Mucosa of descending colon (tissue), 3 donors: ENCODE measurements at places on chromosomes 5 and 9.

DNA sequence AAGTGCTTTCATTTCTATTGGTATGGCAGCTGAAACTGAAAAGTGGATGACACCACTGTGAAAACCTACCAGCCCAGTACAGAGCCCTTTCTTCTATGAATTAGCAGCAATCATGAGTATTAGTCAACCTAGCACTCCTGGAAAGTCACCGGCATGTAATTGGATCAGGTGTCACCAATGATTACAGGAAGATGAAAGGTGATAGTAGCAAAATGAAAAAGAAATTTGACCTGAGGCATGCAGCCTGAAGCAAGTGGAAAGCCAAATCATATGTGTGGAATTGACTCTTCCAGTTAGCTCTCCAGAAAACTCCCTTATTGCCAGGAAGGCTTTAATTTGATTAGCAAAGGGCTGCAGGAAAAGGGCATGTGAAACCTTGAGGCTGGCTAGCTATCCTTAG is 81.2 kb upstream of the NAA35 start:
- no peak for DNase-seq

DNA sequence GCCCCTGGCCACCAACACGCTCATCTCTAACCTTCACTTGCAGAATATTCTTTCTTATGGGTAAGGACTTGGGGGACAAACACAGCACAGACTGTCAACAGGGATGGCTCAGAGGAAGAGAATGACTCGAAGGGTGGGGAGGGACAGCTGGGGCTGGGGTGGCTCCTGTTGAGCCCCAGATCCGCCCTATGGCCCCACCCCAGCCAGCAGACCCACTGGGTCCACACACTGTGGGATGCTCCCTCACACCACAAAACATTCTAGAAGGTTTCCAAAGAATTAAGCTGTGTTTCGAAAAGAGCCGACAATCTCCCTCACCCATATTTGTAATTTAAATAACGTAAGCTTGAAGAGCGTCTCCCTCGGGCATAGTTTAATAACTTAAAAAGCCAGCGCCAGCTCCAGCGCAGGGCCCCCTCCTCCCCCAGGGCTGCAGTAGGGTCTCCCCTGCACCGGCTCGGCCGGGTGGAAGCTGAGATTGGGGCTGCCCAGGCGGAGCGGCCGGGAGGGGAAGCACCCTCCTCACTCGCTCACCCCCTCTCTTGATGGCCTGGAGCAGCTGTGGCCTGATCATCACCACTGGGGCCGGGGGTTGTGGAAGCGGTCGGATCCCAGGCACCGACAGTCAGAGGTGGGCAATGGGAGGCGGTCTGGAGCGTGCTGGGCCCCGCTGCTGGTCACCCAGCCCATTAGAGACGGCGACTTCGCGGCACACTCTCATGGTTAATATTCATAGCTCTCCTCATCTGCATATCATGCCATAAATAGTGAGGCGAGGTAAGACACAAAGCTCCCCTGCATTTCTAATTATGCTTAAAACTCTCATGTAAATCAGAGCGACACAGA is 37.6 kb downstream of the NACC2 start:
- no peak for DNase-seq

DNA sequence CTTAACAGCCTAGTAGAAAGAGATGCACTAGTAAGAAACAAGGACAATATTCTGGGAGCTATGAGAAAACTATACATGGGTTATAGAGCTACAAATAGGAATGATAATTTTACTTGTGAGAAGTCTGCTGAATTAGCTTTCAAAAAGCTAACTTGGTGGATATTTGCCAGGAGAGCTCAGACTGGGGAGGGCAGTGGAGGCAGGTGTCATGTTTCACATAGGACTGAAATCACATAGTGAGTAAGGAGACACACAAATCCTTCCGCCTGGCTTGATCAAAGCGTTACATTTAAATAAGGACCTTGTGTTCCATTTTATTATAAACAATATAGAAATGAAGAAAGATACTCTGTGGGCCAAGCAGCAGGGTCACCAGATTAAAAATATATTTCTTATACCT is 235.0 kb downstream of the ISL1 start:
- no peak for DNase-seq

DNA sequence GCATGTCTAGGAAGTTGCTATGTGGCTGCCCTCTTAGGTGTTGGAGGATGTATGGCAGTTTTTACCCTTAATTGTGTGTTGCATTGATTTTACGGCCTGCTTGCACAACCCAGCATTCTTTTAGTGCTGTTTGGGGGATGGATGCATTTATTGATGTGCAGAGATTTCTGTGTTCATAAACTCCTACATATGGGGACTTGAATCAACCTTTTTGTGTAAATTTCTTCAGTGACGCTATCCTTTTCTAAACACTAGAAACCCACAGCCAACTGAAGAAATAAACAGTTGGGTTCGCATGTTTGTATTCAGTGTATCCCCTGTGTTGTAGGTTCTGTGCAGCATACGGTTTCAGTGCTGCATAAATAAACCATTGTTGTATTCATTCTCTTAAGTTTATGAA is 263.7 kb downstream of the RASEF start:
- no peak for DNase-seq

DNA sequence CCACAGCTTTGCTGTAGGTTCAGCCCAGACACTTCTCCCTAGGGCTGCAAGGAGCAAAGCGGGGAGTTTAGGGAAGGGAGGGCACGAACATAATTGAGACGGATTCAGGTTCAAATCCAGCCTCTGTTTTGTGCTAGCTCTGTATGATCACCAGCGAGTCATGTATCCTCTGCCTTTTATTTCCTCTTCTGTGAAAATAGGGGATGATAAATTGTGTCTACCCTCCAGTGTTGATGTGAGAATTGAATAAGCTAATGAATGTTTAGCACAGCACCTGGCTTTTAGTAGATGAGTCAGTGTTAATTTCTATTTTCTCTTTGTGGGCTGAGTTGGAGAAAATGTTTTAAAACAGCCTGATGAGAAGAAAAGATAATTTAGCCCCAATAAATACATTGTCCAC is 6.2 kb downstream of the MLANA start:
- DNase-seq, result no peak

GRCh38 chr5:99059685-99060084 is 130.9 kb upstream of the CHD1 start:
- no peak for DNase-seq

GRCh38 chr5:24381861-24382489 is 262.8 kb downstream of the CDH10 start:
- DNase-seq, result no peak

DNA sequence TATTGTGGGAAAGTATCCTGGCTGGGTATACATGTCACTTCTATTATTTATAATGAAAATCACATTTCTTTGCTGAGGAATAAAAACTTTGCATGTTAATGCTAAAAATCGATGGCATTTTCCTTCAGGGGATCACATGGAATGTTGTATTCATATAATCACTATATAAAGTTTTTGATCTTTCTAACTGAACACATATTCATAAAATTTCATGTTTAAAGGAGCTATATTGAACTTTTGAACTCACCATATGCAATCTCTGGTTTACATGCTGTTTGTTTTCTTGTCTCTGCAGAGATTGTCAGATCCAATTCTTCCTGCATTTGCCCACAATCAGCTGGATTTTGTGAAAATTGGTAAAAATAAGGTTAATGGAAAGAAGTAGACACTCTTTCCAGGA is 33.4 kb upstream of the TRAF1 start:
- no peak for DNase-seq

DNA sequence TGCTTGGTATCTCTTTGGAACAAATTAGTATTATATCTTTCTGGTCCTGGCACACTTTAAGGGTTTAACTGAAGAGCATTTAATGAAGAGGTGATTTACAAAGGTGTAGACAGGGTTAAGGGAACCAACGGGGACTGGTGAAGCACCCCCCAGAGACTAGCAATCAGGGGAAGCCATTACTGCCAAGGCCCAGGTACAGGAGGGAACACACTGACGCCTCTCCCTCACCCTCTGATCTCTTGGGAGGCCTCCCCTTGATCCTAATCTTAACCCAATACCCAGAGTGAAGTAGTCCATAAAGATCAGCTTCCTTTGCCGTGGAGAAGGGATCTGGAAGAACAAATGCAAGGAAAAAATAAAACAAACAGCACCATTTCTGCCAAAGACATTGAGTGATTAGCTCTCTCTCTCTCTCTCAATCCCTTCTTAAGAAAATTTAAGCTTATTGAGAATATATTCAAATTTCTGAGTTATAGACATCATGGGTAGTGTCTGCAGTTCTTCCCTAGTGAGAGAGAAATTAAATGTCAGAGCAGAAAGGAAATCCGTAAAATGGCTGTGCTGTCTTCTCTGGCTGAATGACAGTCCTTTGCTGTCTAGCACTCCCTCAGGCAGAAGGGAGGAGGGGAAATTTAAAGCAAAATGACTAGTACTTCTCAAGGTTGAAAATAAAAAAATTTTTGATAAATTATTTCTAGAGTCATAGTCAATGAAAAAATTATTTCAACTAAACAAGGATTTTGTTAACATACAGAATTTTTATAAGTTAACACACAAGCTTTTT is 20.0 kb downstream of the F2R start:
- DNase-seq, result no peak

DNA sequence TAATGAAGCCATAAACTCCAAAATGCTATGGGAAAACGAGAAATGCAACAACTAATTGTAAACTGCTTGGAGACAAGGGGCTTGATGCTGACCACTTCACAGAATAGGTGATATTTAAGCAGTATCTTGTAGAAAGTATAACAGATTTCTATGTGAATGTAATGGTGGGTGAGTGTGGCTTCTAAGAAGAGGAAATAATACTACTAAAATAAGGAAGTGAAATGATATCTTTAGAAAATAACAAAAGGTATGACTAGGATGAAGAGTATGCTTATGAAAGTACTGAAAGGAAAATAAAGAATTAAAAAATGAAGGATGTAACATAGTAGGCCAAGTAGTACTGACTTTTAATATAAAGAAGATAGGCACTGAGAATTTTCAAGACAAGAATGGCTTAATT is 94.2 kb downstream of the AGTPBP1 start:
- no peak for DNase-seq

DNA sequence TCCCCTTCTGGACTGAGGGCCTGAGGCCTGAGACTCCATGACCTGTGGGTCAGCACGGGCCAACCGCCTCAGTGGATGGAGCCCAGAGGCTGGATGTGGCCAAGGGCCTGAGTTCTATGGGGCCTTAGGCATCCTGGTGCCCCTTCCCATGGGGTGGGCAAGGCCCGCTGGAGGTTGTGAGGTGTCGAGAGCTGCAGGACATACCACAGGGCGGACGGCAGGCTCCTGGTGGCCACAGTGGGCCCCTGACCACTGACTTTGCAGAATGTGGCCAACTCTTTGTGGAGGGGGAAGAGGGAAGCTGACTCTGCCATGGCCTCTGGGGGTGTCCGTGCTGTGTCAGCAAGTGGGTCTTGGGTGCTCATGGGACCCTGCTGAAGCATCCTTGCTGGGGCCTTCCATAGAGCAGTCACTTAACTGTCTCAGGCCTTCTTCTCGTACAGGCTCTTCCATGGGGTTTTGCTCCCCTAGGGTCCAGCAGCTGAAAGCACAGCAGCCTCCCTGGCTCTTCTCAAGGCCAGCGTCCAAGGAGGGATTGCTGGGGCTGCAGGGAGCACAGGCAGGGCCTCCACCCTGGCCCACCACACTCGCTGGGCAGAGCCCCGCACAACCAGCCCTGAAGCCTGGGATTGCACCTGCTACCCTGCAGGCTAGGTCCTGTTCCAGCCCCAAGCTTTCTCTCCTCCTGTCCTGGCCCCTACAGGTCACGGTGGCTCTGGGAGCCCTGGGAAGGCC is 21.6 kb upstream of the SLC9A3 start:
- DNase-seq, result peak; percentile 40

DNA sequence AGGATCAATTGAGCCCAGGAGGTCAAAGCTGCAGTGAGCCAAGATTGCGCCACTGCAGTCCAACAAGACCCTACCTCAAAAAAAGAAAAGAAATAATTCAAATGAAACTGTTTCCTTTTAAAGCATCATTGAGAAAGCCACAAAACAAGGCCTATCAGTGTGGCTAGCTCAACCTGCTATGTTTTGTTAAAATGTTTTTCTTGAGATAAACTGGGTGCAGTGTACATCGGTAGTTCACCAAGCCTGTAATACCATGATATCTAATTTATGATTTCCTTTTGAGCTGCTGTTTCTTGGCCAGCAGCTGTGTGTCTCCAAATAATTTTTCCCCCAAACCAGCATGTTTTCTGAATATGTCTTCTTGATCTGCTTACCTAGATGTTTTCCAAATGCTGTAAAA is 97.3 kb upstream of the GOLGA1 start:
- no peak for DNase-seq

GRCh38 chr9:120435091-120435490 is 144.9 kb downstream of the CDK5RAP2 start:
- no peak for DNase-seq

DNA sequence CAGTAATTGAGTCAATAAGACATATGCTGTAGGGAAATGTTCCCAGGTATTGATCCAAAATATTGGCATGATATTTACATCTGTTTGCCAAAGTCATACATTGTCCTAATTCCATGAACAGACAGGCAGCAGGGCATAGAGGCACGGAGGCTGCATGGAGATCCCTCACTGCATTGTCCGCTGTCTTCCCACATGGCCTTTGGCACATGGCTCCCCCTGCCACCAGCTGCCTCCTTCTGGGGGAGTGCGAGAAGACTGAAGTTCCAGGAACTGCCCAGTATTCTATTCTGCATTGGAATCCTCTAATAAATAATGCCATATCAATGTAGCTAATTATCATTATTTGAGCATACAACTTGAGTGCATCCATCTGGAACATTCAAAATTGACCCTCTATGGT is 269.0 kb downstream of the FBXL7 start:
- DNase-seq, result no peak

- DNase-seq, result no peak
Measured at GRCh38 chr5:68381060-68381459, 165.5 kb downstream of the PIK3R1 start.

DNA sequence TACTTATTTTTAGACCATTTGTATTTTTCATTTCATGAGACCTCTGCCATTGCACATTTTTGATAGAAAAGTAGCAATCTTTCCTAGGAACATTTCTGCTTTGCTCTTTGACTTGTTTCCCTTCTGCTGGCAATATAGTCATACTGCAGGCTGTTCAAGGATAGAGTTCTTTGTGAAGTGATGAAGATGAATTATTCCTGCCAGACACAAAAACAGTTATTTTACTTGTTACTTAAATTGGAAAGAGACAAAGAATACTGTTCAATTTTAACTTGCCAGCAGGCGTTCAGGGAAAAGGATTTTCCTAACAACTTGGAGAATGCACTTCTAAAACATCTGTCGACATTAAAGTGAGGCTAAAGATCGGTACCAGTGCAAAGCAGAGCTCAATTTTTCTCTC is 251.7 kb upstream of the ACTBL2 start:
- no peak for DNase-seq

- DNase-seq, result no peak
Measured at GRCh38 chr5:178622679-178623247, 4.1 kb downstream of the CLK4 start.

- DNase-seq, result no peak
Measured at GRCh38 chr5:82512025-82512424, 233.9 kb upstream of the RPS23 start.

- DNase-seq, result no peak
Measured at GRCh38 chr5:53469946-53470687, 10.3 kb upstream of the FST start.

GRCh38 chr5:10556289-10556807 is 7.5 kb upstream of the ANKRD33B start:
- no peak for DNase-seq
